ENCODE measurements at places on chromosomes 13 and 19.

DNA sequence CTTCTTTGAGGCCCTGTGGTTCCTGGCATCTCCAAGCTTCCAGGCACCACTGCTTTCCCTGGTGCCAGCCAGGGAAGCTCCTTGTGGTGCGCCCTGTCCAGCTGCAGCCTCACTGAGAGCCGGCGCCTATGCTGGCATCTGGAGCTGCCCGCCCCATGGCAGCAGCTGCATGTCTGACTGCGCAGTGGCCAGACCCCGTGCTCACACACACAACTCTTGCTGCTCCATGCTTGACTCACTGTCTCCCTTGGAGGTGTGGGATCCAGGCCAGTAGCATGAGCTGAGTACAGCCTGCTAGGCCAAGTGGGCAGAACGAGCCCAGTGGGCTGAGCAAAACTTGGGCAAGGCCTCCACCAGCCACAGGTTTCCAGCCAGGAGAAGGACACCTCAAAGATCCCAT lies 11.5 kb upstream of the SUPT20H start:
- no peak for DNase-seq

DNA sequence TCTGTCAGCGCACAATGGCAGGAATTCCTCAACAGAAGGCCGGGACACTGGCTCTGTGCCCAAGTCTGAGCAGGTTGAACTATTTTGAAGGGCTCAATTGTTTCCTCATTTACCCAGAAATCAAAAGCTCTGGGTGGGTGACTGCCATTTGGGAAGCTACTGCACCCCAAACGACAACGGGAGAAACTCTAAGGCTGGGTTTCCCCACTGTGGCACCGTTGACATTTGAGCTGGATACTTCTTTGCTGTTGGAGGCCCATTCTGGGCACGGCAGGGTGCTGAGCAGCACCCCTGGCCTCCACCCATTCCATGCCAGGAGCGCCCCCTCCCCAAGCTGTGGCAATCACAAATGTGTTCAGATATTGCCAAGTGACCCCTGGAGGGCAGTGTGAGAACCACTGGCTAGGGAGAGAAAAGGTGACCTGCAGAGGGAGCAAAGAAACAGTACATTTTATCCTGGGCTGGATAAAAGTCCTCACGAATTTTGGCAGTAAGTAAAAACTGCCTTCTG lies 62.5 kb downstream of the RFX2 start:
- no peak for DNase-seq

- no peak for DNase-seq
These were observed 44.5 kb downstream of the ACTN4 start for GRCh38 chr19:38691938-38692457.

GRCh38 chr19:42206871-42207755 lies 10.4 kb downstream of the DEDD2 start:
- DNase-seq = no peak

DNA sequence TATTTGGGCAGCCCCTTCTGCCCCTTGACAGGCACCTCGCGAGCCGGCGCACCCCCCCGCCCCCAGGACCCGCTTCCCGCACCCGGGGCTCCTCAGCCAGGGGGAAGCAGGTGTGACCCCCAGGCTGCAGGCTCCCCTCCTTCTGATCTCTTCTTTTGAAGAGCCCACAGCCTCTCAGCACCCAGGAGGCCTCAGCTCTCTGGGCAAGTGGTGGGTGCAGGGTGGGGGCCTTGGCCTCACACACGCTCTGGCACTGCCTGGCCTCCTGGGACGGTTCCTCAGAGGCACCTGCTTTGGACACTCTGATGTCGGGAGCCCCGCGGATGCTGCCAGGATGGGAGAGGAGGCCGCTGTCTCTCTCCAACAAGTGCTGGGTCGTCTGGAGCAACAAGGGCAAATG lies 1.5 kb upstream of the C13orf46 start:
- no peak for DNase-seq

DNA sequence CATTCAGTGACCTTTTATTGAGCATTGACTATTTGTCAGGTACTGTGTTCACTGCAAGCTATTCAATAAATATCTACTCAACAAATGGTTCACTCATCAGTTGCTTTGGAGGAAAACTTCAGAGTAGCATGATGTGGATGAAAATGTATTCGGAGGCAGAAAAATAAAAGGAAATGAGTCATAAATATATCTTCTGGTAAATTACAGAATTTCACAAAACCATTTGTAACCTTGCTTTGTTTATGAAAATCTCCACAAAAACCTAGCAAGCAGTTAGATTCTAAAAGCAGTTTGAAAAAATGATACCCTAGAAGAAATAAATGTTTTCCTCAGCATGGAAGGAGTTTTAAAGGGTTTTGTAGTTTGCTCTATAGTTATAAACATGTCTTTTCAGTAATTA lies 399.6 kb downstream of the LMO7 start:
- no peak for DNase-seq

DNA sequence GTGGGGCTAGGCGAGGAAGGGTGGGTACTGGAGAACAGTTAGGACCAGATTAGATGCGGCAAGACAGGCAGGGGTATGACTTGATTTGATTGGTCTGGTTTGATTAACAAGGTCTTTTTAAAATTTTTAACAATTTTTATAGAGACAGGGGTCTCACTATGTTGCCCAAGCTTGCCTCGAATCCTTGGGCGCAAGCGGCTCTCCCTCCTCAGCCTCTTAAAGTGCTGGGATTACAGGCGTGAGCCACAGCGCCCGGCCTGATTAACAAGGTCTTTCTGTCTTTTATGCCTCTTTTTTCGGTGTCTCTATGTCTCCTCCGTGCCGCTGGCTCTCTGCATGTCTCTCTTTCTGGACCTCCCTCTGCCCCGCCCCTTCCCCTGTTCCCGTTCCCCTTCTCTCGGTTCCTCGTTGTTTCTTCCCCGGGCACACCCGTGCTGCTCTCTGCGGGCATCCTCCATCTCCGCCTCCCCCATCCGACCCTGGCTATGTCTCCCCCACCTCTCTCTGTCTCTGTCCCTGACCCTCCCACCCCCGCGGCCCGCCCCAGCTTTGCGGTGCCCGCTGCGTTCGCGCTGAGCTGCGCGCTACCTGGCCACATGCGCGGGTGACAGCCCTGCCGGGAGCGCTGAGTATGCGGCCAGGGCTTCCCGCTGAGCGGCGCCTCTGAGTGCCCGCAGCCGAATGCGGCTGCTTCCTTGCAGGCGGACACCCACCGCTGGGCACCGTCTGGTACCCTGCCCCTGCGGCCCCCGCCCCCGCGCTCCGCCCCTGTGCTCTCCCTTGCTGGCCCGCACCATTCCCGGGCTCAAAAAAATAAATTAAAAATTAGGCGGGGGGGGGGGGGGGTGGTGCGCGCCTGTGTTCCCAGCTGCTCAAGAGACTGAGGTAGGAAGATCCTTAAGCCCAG lies 8.1 kb upstream of the SDHAF1 start:
- no peak for DNase-seq

DNA sequence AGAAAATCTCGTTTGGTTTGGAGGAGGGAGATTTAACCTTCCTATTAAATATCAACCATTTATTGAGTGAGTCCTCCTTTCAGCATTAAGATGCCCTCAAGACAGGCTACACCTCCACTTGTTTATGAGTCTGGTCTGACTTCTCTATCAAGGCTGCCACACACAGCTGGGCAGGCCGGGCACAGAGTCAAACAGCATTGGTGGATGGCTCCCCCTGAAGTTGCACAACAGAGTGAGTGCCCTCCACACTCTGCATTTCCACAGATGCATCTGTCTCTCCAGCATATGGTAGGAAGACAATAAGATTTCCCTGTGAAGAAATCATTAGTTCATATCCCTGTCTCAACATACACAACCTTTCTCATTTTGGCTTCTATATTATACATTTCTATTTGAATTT lies 31.4 kb downstream of the PHF11 start:
- no peak for DNase-seq

Measured in GM12878 (cell line).